ENCODE measurements at places on chromosomes 6 and 20.

- DNase-seq, result no peak
Observed at GRCh38 chr6:122996794-122997505, 915 bp downstream of the CLVS2 start.

- DNase-seq, result no peak
Observed at GRCh38 chr6:51531623-51532022, 555.8 kb downstream of the PKHD1 start.

GRCh38 chr6:19865178-19865577 is 28.0 kb downstream of the ID4 start:
- no peak for DNase-seq

DNA sequence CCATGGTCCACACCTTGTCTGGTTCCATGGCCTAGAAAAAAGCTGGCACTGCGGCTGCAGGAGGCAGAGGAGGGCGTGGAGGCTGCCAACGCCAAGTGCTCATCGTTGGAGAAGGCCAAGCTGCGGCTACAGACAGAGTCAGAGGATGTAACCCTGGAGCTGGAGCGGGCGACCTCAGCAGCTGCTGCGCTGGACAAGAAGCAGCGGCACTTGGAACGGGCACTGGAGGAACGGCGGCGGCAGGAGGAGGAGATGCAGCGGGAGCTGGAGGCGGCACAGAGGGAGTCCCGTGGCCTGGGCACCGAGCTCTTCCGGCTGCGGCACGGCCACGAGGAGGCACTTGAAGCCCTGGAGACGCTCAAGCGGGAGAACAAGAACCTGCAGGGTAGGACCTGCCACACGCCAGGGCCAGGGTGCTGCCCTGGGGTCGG is 43.4 kb downstream of the MYH7B start:
- DNase-seq, result no peak

GRCh38 chr6:137978252-137978896 is 111.3 kb downstream of the TNFAIP3 start:
- no peak for DNase-seq

DNA sequence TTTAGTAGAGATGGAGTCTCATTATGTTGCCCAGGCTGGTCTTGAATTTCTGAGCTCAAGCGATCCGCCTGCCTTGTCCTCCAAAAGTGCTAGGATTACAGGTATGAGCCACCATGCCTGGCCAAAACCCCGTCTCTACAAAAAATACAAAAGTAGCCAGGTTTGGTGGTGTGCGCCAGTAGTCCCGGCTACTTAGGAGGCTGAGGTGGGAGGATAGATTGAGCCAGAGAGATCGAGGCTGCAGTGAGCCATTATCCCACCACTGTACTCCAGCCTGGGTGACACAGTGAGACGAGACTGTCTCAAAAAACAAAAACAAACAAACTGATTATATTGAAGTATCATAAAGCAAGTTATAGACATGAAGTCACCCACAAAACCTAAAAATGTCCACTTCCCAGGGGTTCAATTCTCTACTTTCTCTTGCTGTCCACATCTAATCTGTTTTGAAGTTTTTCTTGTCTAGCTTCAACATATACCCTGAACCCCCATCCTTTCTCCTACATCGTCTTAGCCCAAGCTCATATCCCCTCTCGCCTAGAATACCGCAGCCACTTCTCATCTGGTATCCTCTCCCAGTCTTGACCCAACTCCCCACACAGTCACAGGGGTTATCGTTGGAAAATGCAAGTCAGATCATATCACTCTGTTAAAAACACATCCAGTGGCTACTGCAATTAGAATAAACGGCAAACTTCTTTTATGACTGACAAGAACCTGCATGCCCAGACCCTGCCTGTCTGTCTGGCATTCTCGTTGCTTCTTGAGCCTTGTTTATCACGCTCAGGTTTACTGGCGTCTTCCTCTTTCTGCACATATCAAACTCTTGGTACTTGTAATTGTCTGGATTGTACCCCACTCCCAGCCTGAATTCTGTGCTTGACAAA is 20.1 kb upstream of the NCOA3 start:
- DNase-seq, result no peak

- no peak for DNase-seq
Observed at GRCh38 chr6:94300424-94301144, 881.2 kb upstream of the EPHA7 start.

DNA sequence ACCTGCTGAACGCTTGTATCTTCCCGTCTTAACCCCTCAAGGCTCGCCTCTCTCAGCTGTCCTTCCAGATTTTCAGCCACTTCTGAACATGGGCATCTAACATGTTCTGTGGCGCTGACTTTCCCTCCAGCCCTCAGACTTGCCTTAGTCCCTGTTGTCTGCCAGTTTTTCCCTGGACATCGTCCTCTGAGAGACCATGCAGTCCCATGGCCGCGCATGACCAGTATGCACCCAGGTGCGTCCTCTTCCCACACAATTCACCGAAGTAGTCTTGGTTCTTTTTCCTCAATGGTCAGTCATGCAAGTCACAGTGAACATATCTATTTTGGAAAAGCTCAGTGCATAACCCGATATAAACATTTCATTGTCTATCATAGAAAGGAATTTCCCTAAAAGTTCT is 9.2 kb downstream of the TUBB2B start:
- no peak for DNase-seq

DNA sequence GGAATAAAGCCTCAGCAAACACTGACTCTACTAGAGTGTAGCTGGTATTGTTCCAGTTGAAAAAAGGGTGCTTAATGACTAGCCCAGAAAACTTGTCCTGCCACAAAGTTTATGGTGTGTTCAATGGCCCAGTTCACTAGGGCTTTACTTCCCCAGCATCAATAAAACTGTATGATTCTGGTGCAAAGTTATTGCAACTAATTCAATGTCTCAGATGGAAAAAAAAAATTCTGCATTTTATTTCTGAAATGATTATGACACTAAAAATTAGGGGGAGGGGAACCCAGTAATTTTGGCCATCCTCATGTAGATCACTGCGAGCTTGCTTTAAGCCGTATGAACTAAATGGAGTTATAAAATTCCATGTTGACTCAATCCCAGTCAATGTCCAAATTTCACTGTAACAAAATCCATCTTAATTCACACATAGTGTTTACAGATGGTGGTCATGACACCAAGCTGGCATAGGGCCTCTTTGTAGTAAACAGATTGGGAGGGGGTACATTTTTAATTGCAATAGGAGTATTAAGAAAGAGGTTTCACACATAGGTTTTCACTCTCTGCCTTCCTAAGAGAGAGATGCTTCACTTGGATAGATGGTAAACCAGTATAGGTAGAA is 41.2 kb downstream of the PTPRK start:
- no peak for DNase-seq

DNA sequence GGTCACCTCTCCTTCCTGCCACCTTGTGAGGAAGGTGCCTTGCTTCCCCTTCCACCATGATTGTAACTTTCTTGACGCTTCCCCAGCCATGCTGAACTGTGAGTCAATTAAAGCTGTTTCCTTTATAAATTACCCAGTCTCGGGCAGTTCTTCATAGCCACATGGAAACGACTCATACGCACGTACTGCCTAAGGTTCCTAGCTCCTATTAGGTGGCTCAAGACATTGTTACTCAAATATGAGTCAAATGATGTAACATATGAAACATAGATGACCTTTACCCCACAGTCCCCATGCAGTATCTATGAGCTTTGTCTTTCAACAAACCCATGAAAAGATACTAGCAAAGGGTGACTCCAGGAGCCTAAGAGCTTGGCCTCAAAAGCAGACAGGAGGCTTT is 98.3 kb downstream of the SIM1 start:
- DNase-seq, result no peak

GRCh38 chr6:84016029-84016428 is 17.5 kb upstream of the MRAP2 start:
- DNase-seq, result no peak

DNA sequence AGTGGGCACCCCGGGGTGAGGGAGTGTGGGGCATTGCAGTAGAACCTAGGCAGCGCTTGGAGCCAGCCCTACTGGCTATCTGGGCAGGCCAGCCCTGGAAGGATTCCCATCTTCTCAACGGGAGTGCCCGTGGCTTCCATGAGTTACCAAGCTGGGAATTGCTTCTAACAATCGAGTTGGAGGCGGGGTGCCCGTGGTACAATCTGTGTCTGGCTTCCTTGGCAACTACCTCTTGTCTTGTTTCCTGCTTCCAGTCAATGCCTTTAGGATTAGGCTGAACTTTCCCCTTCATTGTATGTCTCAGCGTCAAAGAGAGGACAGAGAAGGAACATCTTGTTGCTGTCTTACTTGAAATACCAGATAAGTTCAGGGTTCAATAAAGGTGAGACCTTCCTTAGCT is 33.3 kb downstream of the PPP1R14C start:
- no peak for DNase-seq

- DNase-seq, result no peak
Observed at GRCh38 chr20:35654415-35654814, 10.3 kb downstream of the CPNE1 start.

DNA sequence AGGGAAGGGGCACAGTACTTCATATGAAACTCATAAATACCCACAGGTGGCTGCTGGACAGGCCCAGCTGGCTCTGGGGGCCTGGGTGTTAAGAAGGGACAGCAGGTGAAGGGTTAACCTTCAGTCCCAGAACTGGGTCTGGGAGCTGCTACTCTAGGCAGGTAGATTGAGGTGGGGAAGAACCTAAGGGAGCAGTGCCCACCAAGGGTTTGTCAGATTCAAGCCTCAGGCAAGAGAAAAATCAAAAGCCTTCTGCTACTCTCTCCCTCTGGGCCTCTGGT is 5.6 kb downstream of the RPL10A start:
- DNase-seq, result no peak

DNA sequence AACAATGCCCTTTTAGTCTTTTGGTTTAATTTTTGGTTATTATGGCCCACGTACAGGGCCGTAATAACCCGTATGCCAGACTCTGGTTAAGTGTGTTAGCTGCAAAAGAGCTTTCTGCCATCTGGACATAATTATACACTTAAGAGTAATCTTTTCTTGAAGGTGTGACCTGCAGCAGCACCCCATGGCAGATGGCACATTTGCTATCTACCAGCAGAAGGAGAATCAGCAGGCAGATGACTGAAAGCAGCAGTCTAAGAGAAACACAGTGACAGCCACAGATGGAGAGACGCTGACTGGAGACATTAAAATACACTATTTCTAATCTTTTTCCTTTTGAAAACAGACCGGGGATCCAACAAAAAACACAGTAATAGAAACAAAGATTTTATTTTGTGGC is 18.7 kb downstream of the ASF1A start:
- no peak for DNase-seq

DNA sequence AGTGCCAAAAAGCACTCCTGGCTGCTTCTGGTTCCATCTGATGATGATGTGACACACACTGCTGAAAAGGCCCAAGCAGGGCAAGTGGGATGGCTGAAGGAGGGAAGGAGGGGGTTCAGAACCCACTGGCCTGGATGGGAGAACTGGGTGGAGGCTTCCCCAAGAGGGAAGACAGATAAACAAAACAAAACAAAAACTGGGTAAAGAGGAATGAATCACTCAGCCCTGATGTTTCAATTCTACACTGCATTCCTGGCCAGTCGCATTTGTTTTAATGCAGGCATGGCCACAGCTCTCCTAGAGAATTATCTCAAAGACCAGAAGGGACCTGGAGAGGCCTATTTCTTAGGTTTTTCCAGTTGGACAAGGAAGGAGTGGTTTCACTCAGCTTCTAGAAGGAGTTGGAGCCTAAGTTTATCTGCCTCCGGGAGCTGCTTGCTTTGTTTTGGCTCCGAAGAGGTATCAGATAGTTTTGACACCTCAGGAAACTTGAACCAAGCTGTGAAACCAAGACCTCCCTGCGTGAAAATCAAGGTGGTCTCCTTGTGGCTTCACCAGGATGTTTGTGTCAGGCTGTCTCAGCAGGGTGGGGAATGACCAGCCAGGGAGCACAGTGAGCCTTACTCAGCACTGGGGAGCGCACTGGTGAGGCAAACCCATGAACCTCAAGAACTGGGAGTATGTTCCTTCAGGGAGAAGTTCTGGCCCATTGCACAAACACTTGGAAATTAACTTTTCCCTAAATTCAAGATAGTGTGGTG is 16.1 kb downstream of the TTPAL start:
- no peak for DNase-seq

DNA sequence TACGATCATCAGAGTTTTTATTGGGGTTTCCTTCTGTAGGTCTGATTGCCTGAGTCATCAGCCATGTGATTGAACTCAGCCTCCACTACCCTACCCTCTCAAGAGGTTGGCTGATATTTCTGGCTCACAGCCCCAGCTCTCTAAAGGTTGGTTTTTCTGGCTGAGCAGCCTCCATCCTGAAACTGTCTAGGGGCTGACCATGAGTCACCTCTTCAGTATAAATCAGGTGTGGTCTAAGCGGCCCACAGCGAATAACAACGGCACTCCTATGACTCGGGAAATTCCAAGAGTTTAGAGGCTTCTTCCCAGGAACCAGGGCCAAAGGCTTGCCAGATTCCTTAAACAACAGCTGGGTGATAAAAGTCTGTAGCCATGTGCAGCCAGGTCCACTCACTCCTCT is 115.5 kb downstream of the SOD2 start:
- no peak for DNase-seq

DNA sequence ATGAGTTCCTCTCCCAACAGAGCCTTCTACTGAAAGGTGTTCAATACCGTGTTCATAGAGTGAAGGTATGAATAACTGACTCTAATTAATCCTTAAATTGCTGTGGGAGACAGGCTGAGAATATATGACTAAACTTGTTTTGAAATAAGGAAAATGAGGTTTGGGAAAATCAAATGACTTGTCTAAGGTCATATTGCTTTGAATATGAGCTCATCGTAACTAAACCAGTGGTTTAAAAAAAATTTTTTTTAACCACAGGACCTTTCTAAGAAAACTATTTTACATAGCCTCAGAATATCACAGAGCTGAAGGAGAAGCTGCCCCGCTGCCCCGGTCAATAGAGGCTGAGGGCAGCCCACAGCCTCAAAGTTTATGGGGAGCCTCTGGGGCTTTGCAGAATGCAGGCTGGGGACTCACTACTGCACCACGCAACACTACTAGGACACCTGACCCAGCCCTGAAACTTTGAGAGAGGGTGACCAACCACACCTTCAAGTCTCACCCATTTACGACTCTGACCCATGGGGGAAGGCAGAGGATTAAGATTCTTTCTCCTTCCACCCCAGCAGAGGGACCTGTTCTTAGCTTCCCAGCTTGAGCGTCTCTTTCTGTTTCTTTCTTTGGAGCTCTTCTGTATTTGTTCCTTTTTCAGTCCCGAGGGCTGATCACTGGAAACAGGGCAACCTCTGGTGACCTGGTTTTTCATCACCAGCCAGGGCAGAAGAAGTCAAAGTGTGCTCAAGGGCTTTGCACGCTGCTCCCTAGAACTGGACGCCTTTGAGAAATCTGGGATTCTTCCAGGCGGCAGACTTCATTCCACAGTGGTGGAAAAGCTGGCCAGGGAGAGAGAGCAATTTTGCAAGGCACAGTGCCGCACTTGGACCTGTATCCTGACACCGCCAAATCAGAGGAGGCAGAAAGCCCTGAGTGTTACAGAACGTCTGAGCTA is 220.2 kb downstream of the ATXN1 start:
- no peak for DNase-seq

DNA sequence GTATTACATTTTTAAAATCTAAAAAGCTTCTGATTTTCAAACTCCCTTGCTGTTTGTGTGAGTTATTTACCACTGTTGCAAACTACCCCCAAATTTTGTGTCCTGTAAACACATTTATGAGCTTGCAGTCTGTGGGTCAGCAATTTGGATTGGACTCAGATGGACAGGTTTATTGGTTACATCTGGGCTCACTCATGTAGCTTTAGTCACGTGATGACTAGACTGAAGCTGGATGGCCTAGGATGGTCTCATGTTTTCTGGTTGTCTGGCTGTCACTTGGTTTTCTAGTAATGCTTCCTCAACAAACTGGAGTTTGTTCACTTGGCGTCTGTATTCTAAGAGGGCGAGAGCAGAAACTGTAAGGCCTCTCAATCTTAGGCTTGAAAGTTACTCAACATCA is 12.2 kb upstream of the C6orf58 start:
- DNase-seq, result no peak

GRCh38 chr6:157235600-157236039 is 87.7 kb downstream of the TMEM242 start:
- DNase-seq, result peak; percentile 82

All from HuH-7.5 (cell line).